Activated naive CD8-positive, alpha-beta T cell treated with anti-CD3 and anti-CD28 coated beads, Interleukin-2, amount 10 ng/mL, durations not matched to agents 7 days and 5 days (primary cell): ENCODE measurements at places on chromosomes 16 and 17. TPM values are rescaled to one million over a fixed set of nuclear protein-coding genes. Genes with fewer than 3 reads are reported as not detected.
A peak's percentile ranks its signal among the peaks of the same experiment; 100 is the strongest.

DNA sequence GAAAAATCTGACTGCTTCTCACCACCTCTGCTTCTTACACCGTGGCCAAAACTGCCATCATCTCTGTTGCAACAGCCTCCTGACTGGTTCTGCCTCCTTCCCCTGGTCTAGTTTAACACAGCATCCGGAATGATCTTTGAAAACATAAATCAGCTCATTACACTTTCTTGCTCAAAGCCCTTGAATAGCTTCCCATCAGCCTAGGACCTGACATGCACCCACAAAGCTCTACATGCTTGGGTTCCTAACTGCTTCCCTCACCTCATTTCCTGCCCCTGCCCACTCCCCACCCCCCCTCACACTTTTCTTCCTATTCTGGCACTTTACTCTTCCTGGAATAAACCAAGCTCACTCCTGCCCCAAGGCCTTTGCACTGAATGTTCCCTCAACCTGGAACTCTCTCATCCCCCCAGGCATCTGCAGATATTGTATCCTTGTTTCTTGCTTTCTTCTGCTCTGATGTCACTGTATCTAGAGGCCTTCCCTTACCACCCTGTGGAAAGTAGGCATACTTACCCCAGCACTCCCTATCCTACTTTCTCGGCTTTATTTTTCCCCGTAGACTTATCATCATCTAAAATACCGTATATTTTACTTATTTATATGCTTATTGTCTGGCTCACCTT is 112.4 kb downstream of the FTO start:
- H3K4me3 ChIP-seq, result no peak overlapping the region
- H3K36me3 ChIP-seq, result peaks cover 20% of the 10 kb centered on the region
- H3K27me3 ChIP-seq, result no peaks in the 10 kb centered on the region
- peaks cover 8% of the 10 kb centered on the region for H3K4me1 ChIP-seq
- no peak overlapping the region for H3K27ac ChIP-seq
- DNase-seq, result no peak

GRCh38 chr16:12449795-12450194 is 353.9 kb downstream of the CPPED1 start:
- H3K4me3 ChIP-seq, result no peak overlapping the region
- H3K27me3 ChIP-seq, result no peaks in the 10 kb centered on the region
- no peak overlapping the region for H3K27ac ChIP-seq
- peaks cover 3% of the 10 kb centered on the region for H3K36me3 ChIP-seq
- no peaks in the 10 kb centered on the region for H3K4me1 ChIP-seq

The BICDL2 gene
- 1.6 TPM for total RNA-seq

DNA sequence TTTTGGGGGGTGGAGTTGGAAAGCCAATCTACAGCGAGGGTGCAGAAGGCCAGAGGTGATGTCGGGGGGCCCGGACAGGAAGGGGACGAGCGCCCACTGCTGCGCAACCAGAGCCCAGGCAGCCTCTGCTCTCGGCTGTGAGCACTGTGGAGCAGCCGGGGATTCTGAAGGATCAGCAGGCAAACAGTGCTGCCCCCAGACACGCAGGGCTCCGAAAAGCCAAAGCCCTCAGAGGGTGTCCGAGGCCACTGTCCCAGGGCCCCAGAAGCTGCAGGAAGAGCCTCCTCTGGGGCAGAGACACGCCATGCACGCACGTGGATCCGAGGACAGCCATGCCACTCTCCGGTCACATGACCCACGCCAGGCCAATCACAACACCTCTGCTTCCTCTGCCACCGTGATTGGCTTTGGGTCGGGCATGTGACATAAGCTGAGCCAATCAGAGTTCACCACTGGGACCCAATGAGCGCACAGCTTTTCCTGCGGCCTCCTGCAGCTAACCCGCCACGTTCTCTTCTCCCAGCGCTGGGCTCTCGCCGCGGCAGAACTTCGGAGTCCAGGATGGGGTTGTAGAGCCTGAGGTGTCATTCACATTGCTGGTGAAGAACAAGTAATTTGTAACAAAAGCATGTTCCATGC is 40.7 kb downstream of the ACTG1 start:
- H3K27me3 ChIP-seq, result no peaks in the 10 kb centered on the region
- DNase-seq, result no peak
- no peaks in the 10 kb centered on the region for H3K4me1 ChIP-seq
- H3K27ac ChIP-seq, result no peak overlapping the region

GRCh38 chr17:28773736-28774135 is 29.9 kb downstream of the TRAF4 start:
- H3K4me3 ChIP-seq, result no peak overlapping the region
- peaks cover 5% of the 10 kb centered on the region for H3K36me3 ChIP-seq
- peaks cover 21% of the 10 kb centered on the region for H3K4me1 ChIP-seq
- H3K27ac ChIP-seq, result no peak overlapping the region
- no peaks in the 10 kb centered on the region for H3K27me3 ChIP-seq
- no peak for DNase-seq

DNA sequence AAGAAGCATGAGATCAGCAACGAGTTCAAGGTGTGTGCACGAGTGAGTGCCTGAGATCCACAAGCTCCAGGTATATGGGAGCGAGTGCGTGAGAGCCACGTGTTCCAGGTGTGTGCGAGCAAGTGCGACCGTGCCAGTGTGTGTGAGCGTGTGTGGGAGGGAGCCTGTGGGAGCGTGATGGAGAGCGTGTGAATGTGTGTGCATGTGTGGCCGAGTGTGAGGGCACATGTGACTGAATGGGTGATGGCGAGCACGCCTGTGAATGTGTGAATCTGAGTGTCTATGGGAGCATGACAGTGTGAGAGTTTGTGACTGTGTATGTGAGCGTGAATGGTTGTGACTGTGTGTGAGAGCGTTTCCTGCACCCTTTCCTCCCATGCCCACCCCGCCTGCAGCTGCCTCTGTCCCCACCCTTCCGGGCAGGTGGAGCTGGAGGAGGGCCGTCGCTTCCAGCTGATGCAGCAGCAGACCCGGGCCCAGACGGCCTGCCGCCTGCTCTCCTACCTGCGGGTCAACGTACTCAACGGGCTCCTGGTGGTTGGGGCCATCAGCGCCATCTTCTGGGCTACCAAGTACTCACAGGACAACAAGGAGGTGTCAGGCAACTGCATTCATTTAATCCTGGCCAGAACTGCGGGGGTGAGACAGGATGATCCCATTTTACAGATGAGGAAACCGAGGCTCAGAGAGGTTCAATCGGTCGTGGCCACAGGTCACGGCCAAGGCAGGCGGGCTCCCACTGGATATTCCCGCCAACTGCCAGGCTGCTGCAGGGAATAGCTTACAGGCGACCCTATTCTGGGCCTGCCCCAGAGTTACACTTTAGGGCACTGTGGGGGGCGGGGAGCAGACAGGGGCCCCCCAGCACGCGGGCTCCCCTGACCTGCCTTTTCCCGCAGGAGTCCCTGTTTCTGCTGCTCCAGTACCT is 3.7 kb downstream of the TMC8 start:
- peaks cover 44% of the 10 kb centered on the region for H3K36me3 ChIP-seq
- H3K4me1 ChIP-seq, result peaks cover 53% of the 10 kb centered on the region
- H3K27me3 ChIP-seq, result no peaks in the 10 kb centered on the region
- DNase-seq, result peak; percentile 79
- H3K27ac ChIP-seq, result peak overlapping the region; percentile 81
- peak overlapping the region; percentile 93 for H3K4me3 ChIP-seq

The HOXB8 gene
- not detected for total RNA-seq

The GRAP gene
- 30.3 TPM for total RNA-seq
